ENCODE measurements at places on chromosomes 3 and 15.

- no peak for DNase-seq
Observed at GRCh38 chr3:50299929-50300680, 900 bp upstream of the HYAL3 start.

DNA sequence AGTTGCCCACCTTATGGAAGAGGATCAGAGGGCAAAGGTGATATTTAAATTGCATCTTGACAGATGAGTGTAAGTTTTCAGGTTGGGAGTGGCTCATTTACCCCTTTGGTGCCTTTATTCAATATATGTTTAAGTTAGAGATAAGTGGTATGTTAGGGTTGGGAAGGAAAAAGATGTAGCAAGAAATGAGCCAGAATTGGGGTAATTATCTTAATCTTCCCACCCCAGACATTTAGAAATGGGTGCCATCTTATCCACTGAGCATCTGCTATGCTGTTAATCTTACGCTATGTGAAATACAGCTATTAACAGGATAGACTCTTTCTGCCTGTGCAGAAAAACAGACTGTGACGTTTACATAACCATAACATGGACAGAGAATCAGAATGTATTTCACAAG lies 6.3 kb downstream of the CMTM7 start:
- DNase-seq = no peak

- DNase-seq = no peak
Observed at GRCh38 chr15:69628256-69629093, 175.9 kb downstream of the RPLP1 start.

DNA sequence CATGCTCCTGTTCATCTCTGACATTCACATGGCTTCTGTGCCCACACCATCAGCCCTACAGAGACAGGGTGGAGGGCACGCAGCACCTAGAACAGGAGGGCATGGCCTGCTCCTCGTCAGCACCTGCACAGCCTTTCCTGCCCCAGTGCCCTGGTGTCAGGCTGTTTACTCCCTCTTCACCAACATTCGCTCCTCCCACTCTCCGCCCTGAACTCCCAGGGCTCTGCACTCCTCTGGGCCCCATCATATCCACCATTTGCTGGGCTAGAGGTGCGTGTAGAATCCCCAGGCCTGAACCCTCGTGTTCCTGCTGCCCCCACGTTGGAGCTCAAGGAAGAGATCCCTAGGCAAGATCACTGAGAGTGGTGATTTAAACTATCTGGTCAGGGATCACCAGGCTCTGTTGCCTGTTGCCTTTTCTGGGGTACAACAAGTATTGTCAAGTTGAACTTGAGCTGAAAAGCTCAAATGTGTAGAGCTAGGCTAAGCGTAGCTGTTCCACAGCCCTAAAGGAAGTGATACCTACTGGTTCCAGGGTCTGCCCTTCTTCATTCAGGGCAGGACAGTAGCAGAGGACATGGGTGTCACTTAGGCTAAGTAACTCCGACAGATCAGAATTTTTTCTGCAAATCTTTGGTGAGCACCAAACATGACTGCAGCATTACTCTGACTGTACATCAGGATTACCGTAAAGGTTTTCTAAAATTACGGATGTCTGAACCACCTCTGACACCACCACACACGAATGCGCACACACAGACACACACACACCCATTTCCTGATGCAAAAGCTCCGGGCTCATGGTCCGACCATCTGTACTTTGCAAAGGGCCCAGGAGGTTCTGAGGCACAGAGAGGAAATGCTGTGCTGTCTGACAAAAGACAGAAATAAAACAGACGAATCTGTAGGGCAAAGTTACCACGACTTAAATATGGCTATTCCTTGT lies 43.7 kb upstream of the GNB5 start:
- DNase-seq = no peak

GRCh38 chr3:124131580-124131979 lies 139.7 kb upstream of the ROPN1 start:
- no peak for DNase-seq

DNA sequence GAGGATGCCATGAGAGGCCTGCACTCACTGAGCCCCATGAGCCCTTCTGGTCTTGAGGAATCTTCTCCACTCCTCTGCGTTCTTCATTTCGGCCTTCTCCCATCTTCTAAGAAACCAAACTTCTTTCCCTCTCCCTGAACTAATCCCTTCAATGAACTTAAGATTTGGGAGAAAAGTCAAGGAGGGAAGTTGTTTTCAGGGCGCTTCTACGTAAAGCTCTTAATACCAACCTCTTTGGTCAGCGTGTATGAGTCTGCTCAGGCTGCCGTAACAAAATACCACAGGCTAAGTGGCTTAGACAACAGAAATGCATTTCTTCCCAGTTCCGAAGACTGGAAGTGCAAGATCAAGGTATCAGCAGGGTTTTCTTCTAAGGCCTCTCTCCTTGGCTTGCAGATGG lies 13.8 kb upstream of the PSMD6 start:
- DNase-seq = no peak

DNA sequence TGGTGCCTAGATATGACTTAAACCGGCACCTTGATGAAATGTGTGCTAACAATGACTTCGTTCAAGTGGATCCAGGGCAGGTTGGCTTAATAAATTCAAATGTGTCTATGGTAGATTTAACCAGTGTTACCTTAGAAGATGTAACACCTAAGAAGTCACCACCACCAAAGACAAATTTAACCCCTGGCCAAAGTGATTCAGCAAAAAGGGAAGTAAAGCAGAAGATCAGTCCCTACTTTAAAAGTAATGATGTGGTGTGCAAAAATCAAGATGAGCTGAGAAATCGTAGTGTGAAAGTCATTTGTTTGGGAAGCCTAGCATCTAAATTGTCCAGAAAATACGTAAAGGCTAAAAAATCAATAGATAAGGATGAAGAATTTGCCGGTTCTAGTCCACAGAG lies 1.1 kb downstream of the FAN1 start:
- DNase-seq = no peak

DNA sequence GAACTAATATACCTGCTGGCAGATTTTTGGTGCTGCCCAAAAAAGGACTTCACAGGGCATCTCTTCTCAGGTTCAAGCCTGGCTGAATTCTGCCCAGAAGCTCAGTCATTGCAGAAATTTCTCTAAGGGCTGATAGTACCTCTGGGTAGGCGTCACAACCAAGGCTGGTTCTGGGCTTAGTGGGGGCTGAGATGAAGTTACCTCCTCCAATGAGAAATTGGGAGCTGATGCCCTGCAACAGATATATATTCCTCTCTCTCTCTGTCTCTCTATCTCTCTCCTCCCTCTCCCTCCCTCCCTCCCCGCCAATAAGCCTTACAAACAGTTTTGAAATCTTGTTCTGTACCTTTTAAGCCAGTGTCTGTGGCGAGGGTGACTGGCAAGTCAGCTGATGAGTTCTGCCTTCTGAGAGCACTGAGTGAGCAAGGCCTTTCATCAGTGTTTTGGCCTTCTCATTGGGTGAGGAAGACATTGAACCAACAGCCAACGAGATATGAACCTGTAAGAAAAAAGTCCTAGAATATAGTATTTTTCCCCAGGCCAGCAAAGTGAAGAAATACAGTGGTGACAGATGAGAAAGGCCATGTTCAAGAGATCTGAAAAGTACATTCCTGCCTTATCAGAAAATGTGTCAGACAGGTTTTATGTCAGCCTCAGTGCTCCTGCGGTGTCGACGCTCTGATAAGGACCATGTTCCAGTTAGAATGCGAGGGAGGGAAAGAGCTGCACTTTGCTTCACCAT lies 45.5 kb downstream of the TMEM39A start:
- no peak for DNase-seq

GRCh38 chr3:159260049-159260662 lies 458.3 kb downstream of the MFSD1 start:
- DNase-seq = peak; percentile 30

DNA sequence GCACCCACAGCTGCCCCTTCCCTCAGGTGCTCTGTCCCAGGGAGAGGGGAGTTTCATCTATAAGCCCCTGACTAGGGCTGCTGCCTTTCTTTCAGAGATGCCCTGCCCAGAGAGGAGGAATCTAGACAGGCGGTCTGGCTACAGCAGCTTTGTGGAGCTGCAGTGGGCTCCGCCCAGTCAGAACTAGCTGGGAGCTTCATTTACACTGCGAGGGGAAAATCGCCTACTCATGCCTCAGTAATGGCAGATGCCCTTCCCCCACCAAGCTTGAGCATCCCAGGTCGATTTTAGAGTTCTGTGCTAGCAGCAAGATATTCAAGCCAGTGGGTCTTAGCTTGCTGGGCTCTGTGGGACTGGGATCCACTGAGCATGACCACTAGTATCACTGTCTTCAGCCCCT lies 181.2 kb upstream of the RARB start:
- no peak for DNase-seq

DNA sequence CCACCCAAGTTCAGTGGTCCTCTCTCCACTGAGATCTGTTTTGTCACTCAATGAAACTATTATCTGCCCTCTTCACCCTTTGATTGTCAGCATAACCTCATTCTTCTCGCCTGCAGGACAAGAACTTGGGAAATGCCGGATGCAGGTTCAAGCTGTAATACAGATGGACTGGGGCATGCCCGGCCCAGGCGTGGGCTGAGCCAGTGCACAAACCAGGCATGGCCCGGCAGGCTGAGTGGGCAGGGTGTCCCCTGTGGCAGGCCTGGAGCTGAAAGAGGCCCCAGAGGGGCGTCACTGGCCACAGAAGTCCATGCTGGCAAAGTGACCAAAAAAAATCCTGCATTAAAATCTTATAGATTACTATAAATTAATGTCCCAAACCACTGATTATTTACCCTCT lies 638.9 kb upstream of the EPHA6 start:
- no peak for DNase-seq

- DNase-seq = no peak
Observed at GRCh38 chr15:68658641-68659358, 80.0 kb downstream of the CORO2B start.

All from urothelium cell line (cell line).